ENCODE measurements at places on chromosomes 7 and 10. TPM values are rescaled to one million over a fixed set of nuclear protein-coding genes. Genes with fewer than 3 reads are reported as not detected.

The GLI3 gene
- total RNA-seq = 3.5 TPM

The ENTPD7 gene
- total RNA-seq = 19.2 TPM

The CDNF gene
- total RNA-seq = 0.47 TPM

The UPK3BL2 gene
- total RNA-seq = 3.2 TPM

The HOXA4 gene
- total RNA-seq = 0.85 TPM

The SPDYE6 gene
- total RNA-seq = not detected

The MTPN gene
- 143 TPM for total RNA-seq

The DPP6 gene
- not detected for total RNA-seq

The IFIT2 gene
- total RNA-seq = 1.7 TPM

The CYP2C8 gene
- total RNA-seq = not detected

The SSC4D gene
- total RNA-seq = 0.47 TPM

The HMX2 gene
- total RNA-seq = not detected

The TMEM196 gene
- total RNA-seq = not detected

The HOGA1 gene
- total RNA-seq = 0.09 TPM

The SFTPA1 gene
- total RNA-seq = not detected

The HOXA9 gene
- total RNA-seq = 0.81 TPM

The KCNH2 gene
- total RNA-seq = not detected

The NKX6-2 gene
- total RNA-seq = under 0.01 TPM

The SRRM3 gene
- 0.45 TPM for total RNA-seq

The RBM33 gene
- 27.5 TPM for total RNA-seq

The GIMAP5 gene
- total RNA-seq = 42.8 TPM

The SUPV3L1 gene
- 26.0 TPM for total RNA-seq

The DIP2C gene
- 5.0 TPM for total RNA-seq

The TEX36 gene
- total RNA-seq = not detected

Measured in endothelial cell of coronary artery (primary cell).